ENCODE measurements at places on chromosomes 4 and X.

DNA sequence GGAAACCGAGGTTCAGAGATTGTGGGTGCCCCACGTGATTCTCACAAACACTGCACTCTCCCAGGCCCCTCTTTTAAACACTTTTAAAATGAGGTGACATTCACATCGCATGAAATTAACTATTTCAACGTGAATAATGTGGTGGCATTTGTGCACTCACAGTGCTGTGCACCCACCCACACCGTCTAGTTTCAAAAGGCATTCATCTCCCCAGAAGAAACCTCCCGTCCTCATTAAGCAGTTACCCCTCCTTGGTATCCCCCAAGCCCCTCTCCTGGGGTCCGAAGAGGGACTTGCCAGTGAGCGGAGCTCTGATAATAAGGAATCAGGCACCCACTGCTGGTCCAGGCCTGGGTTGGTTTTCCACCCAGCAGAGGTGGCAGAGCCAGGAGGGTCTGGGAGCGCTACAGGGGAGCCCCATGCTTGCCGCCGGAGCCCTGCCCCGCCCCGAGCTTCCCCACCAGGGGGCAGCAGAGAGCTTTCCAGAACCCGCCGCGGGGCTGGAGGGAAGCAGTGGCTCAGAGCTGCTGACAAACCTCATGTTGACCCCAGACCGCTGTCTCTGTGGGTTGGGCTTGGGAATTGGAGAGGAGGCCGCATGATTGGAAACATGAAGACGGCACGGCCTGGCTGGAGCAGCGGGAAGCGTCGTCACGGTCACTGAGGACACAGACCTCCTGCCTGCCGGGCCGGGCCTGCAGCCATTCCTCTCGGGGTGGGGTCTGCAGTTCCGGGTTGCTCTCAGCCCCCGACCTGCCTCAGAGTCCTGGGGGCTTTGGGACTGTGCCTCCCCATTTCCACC, 27.5 kb upstream of the HTRA3 start:
- H3K4me3 ChIP-seq = no peak overlapping the region
- H3K4me1 ChIP-seq = no peaks in the 10 kb centered on the region
- peak; percentile 98 for DNase-seq
- H3K27me3 ChIP-seq = no peaks in the 10 kb centered on the region

- no peaks in the 10 kb centered on the region for H3K4me1 ChIP-seq
- no peak for DNase-seq
- no peak overlapping the region for H3K27ac ChIP-seq
- no peak overlapping the region for H3K4me3 ChIP-seq
- no peaks in the 10 kb centered on the region for H3K36me3 ChIP-seq
Observed at GRCh38 chrX:148035380-148035779, 54.2 kb downstream of the FMR1NB start.

DNA sequence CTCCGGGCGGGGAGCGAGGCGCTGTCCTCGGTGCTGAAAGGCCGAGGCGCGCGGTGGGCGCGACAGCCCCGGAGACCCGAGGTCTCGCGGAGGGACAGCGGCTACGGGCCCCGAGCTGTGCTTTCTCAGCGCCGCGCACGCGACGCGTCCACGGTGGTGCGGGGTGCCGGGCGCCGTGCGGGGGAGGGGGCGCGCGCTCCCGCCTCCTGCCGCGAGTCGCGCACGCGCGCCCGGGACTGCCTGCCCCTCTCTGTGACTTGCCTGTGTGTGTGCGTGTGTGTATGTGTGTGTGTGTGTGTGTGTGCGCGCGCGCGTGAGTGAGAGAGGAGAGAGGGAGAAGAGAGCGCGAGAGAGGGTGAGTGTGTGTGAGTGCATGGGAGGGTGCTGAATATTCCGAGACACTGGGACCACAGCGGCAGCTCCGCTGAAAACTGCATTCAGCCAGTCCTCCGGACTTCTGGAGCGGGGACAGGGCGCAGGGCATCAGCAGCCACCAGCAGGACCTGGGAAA, at the start of gene GRIA2:
GRIA2 (plus strand) TSS at position 358 of the 511 bp plus-strand sequence. CDS start 315 bp downstream, outside the sequence.
- H3K27me3 ChIP-seq = no peaks in the 10 kb centered on the region
- H3K4me3 ChIP-seq = peak within 1 kb of the TSS; percentile 4
- DNase-seq = peak; percentile 88
- no peaks in the 10 kb centered on the region for H3K36me3 ChIP-seq
- H3K4me1 ChIP-seq = peaks cover 4% of the 10 kb centered on the region
- no peak within 1 kb of the TSS for H3K27ac ChIP-seq

- H3K4me1 ChIP-seq = no peaks in the 10 kb centered on the region
- no peak for DNase-seq
- no peak overlapping the region for H3K4me3 ChIP-seq
- no peak overlapping the region for H3K27ac ChIP-seq
- no peaks in the 10 kb centered on the region for H3K27me3 ChIP-seq
Observed at GRCh38 chrX:1215123-1215823, 2.8 kb upstream of the CRLF2 start.

DNA sequence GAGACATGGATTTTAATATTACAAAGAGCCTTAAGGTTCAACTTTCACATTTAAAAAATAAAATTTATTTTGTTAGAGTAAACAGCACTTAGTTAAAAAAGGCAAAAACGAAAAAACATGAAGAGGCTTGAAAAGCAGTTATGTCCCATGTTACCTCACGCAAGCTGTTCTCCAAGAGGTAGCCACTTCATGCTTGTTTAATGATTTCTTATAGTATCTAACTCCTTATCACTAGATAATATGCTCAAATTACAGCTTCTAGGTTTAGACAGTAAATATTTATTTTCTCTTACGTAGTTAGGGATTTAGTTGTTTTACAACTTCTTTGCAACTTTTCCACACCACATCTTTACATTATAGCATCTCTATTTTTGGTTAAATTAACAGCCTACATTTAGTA, 27.8 kb upstream of the TMPRSS11D start:
- DNase-seq = no peak
- H3K27ac ChIP-seq = no peak overlapping the region
- no peaks in the 10 kb centered on the region for H3K27me3 ChIP-seq
- H3K36me3 ChIP-seq = no peaks in the 10 kb centered on the region

GRCh38 chrX:13085526-13085925, 41.1 kb upstream of the FAM9C start:
- no peak overlapping the region for H3K4me3 ChIP-seq
- no peaks in the 10 kb centered on the region for H3K4me1 ChIP-seq
- H3K27ac ChIP-seq = no peak overlapping the region
- no peak for DNase-seq
- no peaks in the 10 kb centered on the region for H3K36me3 ChIP-seq

DNA sequence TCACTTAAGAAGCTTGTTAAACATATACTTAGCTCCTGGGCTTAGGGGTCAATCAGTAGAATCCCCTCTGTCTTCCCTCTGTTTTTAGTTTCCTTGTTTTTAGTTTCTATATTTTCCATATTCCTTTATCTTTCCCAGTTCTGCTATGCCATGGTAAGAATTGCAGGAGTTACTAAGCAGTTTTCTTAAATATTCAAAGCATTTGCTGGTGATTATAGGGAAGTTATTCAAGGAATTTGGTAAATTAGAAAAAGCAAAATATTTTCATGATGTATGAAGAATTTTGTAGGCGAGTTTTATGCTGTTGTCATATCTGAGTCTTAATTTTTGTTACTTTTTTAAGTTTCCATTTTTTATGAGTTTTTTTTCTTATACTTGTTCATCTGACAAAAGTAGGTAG, 91.6 kb upstream of the NUDT6 start:
- no peak overlapping the region for H3K27ac ChIP-seq
- no peak overlapping the region for H3K4me3 ChIP-seq
- no peaks in the 10 kb centered on the region for H3K27me3 ChIP-seq
- H3K36me3 ChIP-seq = no peaks in the 10 kb centered on the region
- no peaks in the 10 kb centered on the region for H3K4me1 ChIP-seq
- no peak for DNase-seq

- no peak overlapping the region for H3K4me3 ChIP-seq
- peaks cover 5% of the 10 kb centered on the region for H3K27me3 ChIP-seq
- no peak for DNase-seq
- H3K4me1 ChIP-seq = no peaks in the 10 kb centered on the region
Observed at GRCh38 chrX:34578237-34578636, 78.8 kb downstream of the TMEM47 start.

DNA sequence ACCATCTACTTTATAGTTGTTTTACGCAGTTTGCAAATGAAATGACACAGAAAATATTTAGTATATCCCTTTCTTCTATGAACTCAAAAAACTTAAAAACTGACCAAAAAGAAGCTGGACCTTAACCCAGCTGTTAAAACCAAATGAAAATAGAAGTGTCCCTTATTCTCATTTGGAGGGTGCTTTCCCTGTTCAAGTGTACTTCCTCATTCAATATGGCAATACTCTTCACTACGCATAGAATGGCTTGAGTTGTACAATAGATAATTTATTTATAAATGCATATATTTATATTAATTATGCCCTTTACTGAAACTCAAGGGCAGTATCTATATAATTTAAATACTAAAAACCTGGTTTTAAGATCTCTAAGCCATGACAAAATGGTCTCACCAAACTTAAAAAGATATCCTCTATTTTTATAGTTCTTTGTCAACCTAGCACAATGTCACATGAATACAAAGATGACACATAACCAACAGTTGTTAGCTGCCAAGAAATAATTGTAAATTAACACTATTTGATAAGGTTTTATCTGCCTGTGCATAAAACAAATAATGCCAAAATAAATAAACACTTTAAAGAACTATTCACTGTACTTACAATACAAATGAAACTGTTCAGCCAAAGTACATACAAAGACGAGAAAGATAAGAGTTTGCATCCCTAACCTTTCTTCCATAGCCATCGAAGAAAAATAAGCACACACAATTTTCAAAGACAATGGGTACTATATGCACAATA, 25.2 kb downstream of the YTHDC1 start:
- H3K27me3 ChIP-seq = no peaks in the 10 kb centered on the region
- H3K36me3 ChIP-seq = no peaks in the 10 kb centered on the region
- no peak overlapping the region for H3K27ac ChIP-seq
- no peak overlapping the region for H3K4me3 ChIP-seq
- H3K4me1 ChIP-seq = peaks cover 6% of the 10 kb centered on the region

GRCh38 chr4:52892880-52893279, 30.8 kb downstream of the RASL11B start:
- DNase-seq = no peak
- H3K27me3 ChIP-seq = no peaks in the 10 kb centered on the region
- no peak overlapping the region for H3K27ac ChIP-seq
- H3K36me3 ChIP-seq = no peaks in the 10 kb centered on the region
- no peak overlapping the region for H3K4me3 ChIP-seq
- no peaks in the 10 kb centered on the region for H3K4me1 ChIP-seq

GRCh38 chr4:138961664-138962063, 53.9 kb upstream of the NOCT start:
- no peaks in the 10 kb centered on the region for H3K4me1 ChIP-seq
- H3K36me3 ChIP-seq = no peaks in the 10 kb centered on the region
- DNase-seq = no peak
- no peaks in the 10 kb centered on the region for H3K27me3 ChIP-seq
- no peak overlapping the region for H3K4me3 ChIP-seq

GRCh38 chr4:84722720-84723119, 139.8 kb downstream of the CDS1 start:
- H3K4me1 ChIP-seq = no peaks in the 10 kb centered on the region
- DNase-seq = no peak
- no peaks in the 10 kb centered on the region for H3K36me3 ChIP-seq
- H3K4me3 ChIP-seq = no peak overlapping the region
- no peaks in the 10 kb centered on the region for H3K27me3 ChIP-seq

DNA sequence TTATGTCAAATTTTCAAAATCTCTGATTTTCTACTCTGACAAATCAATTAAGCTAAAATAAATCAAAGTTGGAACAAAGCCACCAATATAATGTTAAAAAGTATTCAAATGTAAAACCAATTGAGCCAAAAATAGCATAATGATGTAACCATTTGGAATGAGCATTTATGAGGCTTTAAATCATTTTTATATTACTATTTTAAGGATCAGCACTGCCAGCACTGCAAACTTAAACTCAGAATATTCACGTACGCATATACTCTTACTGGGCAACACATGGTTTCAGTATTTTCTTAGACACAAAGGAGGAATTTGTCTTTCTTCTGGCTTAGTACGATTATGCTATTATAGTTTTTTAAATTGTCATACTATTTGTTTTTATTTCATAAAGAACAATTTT, 52.2 kb downstream of the AFAP1 start:
- no peaks in the 10 kb centered on the region for H3K27me3 ChIP-seq
- no peak overlapping the region for H3K27ac ChIP-seq
- H3K4me3 ChIP-seq = no peak overlapping the region
- DNase-seq = no peak
- no peaks in the 10 kb centered on the region for H3K4me1 ChIP-seq
- no peaks in the 10 kb centered on the region for H3K36me3 ChIP-seq

DNA sequence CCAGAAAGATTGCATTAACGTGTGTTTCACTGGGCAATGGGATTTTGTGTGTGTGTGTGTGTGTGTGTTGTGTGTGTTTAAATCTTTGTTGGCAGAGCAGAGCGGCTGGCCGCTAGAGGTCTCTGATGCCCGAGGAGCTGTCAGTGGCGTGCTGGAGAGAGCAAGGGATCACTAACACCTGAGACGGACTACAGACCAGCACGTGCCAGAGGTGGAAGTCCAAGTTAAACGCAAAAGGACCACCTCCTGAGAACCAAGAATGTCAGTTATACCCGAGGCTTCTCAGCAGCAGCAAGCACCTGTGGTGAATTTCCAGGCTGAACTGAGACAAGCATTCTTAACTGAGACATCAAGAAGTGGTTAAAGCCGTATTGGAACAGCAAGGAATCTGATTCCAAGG, 9.0 kb upstream of the SLC25A14 start:
- H3K4me3 ChIP-seq = no peak overlapping the region
- H3K27me3 ChIP-seq = no peaks in the 10 kb centered on the region
- H3K36me3 ChIP-seq = no peaks in the 10 kb centered on the region
- peak; percentile 54 for DNase-seq
- H3K27ac ChIP-seq = no peak overlapping the region

GRCh38 chr4:95910749-95911148, 70.9 kb downstream of the PDHA2 start:
- H3K27ac ChIP-seq = no peak overlapping the region
- DNase-seq = peak; percentile 33

DNA sequence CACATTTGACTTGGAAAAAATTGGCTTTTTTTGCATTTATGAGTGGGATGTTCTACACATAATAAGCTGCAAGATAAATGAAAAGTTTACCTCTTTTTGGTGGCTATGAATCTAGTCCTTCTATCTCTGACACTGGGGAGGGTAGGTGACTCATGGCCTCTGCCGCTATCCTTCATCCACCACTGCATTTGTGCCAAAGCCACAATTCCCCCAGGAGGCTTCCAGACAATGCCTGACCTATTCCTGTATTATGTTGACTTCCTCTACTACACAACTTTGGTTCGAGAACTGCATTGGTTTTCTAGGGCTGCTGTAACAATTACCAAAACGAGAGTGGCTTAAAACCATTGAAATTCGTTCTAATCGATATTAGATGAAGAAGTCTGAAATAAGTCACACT, 245.6 kb downstream of the TRAM1L1 start:
- H3K27ac ChIP-seq = no peak overlapping the region
- H3K4me1 ChIP-seq = no peaks in the 10 kb centered on the region
- no peak overlapping the region for H3K4me3 ChIP-seq
- H3K36me3 ChIP-seq = no peaks in the 10 kb centered on the region
- H3K27me3 ChIP-seq = no peaks in the 10 kb centered on the region

GRCh38 chrX:9627922-9628321, 137.7 kb downstream of the GPR143 start:
- no peaks in the 10 kb centered on the region for H3K36me3 ChIP-seq
- no peak overlapping the region for H3K4me3 ChIP-seq
- no peaks in the 10 kb centered on the region for H3K4me1 ChIP-seq

Data from pancreas (tissue), 10 donors.